Dermis lymphatic vessel endothelial cell (primary cell): ENCODE measurements at places on chromosomes 1 and 21. TPM values are rescaled to one million over a fixed set of nuclear protein-coding genes. Genes with fewer than 3 reads are reported as not detected.

Gene ATP6V1G3
- 0.22 TPM in 1 of 2 replicates, not detected in the other for total RNA-seq

Gene SIPA1L2
- 11.6 and 24.1 TPM in 2 replicates for total RNA-seq

Gene C4BPB
- total RNA-seq: 0.65 and 0.69 TPM in 2 replicates

Gene LIPI
- total RNA-seq: not detected in 2 replicates

Gene HES3
- not detected in 2 replicates for total RNA-seq

Gene RHOU
- 33.5 and 69.4 TPM in 2 replicates for total RNA-seq

Gene UCHL5
- total RNA-seq: 16.1 and 17.0 TPM in 2 replicates

Gene S100A1
- not detected in 2 replicates for total RNA-seq

Gene AMY2A
- not detected in 2 replicates for total RNA-seq

Gene HSF2BP
- 0.33 and 0.52 TPM in 2 replicates for total RNA-seq

Gene FAM177B
- total RNA-seq: not detected in 2 replicates

Gene PLA2G2F
- total RNA-seq: not detected in 2 replicates

Gene FBXO2
- 1.4 and 1.6 TPM in 2 replicates for total RNA-seq

Gene STYXL2
- not detected in 2 replicates for total RNA-seq

Gene LRRC42
- 17.2 and 23.8 TPM in 2 replicates for total RNA-seq

Gene CACNA1S
- not detected in 2 replicates for total RNA-seq

Gene PLA2G2D
- total RNA-seq: not detected in 2 replicates

Gene PPM1J
- 0.43 and 0.65 TPM in 2 replicates for total RNA-seq

Gene PLPPR5
- not detected in 2 replicates for total RNA-seq

Gene OVAAL
- total RNA-seq: not detected in 2 replicates

Gene PPIH
- 13.1 and 17.1 TPM in 2 replicates for total RNA-seq

Gene SKI
- total RNA-seq: 18.1 and 18.7 TPM in 2 replicates

Gene OR2T29
- not detected in 2 replicates for total RNA-seq

Gene TRIM63
- total RNA-seq: under 0.01 TPM in 1 of 2 replicates, not detected in the other

Gene AIM2
- not detected in 2 replicates for total RNA-seq

Gene LCE1E
- total RNA-seq: not detected in 2 replicates

Gene CACHD1
- 3.8 and 5.0 TPM in 2 replicates for total RNA-seq

Gene ANKRD34A
- total RNA-seq: under 0.01 TPM in 2 replicates
